Neural crest cell (in vitro differentiated cells): ENCODE measurements at places on chromosomes 1 and 21. TPM values are rescaled to one million over a fixed set of nuclear protein-coding genes. Genes with fewer than 3 reads are reported as not detected.

MAB21L3 gene
- not detected in 2 replicates for total RNA-seq

GPR52 gene
- total RNA-seq = 0.27 and 0.75 TPM in 2 replicates

- H3K27me3 ChIP-seq = no peaks in the 10 kb centered on the region
- no peak overlapping the region for H3K27ac ChIP-seq
- no peak overlapping the region for H3K4me3 ChIP-seq
Observed at GRCh38 chr1:55320891-55321290, 105.7 kb upstream of the USP24 start.

DNA sequence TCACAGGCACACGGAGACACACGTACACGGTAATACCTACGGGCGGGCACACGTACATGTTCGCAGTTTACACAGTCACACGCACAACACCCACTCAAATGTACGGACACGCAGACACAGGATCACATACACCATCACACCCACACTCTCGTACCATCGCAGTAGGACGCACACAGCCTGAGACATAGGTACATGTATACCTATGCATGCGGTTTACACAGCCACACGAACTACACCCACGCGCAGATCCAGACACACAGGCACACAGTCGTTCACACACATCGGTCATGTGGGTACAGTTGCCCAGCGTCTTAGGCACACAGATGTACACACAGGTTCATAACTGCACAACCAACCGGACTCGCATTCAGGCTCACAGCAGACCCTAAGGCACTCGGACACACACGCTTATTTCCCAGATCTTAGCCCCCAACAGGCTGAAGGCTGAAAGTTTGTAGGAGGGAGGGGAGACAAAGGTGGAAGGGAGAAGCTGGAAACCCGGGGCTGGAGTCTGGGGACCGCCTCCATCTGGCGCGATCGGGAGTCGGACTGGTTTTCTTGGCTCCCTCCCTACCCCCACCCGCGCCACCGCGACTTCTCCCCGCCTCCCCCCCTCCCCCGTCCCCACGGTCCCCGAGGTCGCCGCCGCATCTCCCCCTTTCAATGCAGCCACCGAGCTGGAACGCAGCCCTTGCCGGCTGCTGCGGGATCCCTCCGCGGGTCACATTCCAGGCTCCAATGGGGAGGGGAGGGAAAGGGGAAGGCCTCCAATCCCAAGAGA, 51.9 kb upstream of the SYNC start:
- peak overlapping the region; percentile 92 for H3K4me3 ChIP-seq
- peaks cover 23% of the 10 kb centered on the region for H3K4me1 ChIP-seq
- H3K27ac ChIP-seq = no peak overlapping the region
- H3K27me3 ChIP-seq = peaks cover 14% of the 10 kb centered on the region
- no peaks in the 10 kb centered on the region for H3K36me3 ChIP-seq

DNA sequence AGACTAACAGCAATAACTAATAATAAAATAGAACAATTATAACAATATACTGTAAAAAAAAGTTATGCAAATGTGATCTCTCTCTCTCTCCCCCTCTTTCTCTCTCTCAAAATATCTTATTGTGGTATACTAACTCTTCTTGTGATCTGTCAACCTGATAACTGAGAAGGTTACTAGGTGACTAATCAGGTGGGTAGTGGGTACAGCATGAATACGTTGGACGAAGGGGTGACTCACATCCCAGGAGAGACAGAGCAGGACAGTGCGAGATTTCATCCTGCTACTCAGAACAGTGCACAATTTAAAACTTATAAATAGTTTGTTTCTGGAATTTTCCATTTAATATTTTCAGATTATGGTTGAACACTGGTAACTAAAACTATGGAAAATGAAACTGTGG, 257.5 kb downstream of the LRRC40 start:
- H3K4me3 ChIP-seq = no peak overlapping the region
- no peak overlapping the region for H3K27ac ChIP-seq
- H3K27me3 ChIP-seq = no peaks in the 10 kb centered on the region
- H3K36me3 ChIP-seq = no peaks in the 10 kb centered on the region
- no peaks in the 10 kb centered on the region for H3K4me1 ChIP-seq
- no peak for DNase-seq

DNA sequence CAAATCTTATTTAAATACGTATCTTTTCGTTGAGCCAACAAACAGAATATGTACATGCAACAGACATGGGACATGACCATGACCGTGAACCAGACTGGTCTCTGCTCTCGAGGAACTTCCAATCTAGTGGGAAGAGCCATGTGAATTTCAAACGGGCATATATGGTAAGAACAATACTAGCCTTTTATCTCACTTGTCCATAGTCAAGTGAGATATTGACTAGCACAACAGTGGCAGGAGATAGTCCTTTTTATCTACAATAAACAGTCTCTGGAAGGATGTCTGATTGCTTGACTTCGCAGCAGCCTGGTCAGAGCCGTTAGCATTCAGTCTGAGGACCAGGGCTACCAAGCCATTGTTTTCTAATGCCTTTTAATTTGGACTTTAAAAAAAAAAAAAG, 12.6 kb upstream of the PLA2G2C start:
- DNase-seq = no peak
- no peaks in the 10 kb centered on the region for H3K4me1 ChIP-seq
- H3K4me3 ChIP-seq = no peak overlapping the region
- H3K27me3 ChIP-seq = peaks cover 49% of the 10 kb centered on the region
- H3K36me3 ChIP-seq = no peaks in the 10 kb centered on the region

DNA sequence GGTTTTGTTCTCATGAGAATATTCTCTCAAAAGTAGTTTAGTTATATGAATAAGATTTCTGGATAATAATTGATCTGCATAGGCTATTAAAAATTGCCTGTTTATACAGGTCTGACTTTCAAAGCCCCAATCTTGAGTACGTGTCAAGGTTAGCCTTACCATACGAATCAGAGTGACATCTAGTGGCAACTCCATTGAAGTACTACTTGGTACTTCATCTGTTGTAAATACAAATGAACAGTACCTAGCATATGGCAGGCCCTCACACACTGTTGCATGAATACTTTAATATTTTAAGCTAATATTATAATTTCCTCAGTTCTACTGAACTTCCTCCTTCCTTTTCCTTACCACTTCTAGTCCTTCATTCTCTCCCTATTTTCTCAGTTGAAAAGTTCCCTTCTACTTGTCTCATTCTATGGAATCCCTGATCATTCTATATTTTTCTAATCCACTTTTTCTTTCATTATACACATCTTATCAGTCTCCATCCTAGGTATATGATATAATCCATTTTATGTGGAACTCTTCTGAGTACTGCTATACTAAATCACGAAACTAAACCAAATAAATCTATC, 101.2 kb downstream of the AKT3 start:
- H3K4me3 ChIP-seq = no peak overlapping the region
- H3K4me1 ChIP-seq = peaks cover 67% of the 10 kb centered on the region
- no peak for DNase-seq
